ENCODE measurements at places on chromosomes 11 and 22.

GRCh38 chr11:2137202-2138067, 1.8 kb downstream of the IGF2 start:
- no peak for DNase-seq

GRCh38 chr22:17237038-17237668, 17.9 kb upstream of the ADA2 start:
- no peak for DNase-seq

DNA sequence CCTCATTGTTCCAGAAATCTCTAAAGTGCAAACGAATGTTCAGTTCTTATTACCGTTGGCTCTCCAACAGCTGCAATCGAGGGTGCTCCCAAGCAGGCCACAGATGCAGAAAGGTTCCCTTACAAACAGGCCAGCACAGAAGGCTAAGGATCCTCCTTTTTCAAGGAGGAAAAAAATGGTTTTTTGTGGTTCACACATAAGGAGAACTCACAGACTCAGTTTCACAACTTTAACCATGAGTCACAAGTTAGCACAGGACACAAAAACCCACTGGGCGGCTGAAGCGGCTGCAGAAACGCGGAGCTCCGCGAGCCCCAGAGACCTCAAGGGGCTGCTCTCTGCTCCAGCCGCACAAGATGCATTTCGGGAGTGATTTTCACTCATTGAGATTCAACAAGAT, 98.2 kb upstream of the PRR5 start:
- DNase-seq = no peak

GRCh38 chr11:128456566-128457268, 130.6 kb downstream of the ETS1 start:
- no peak for DNase-seq

DNA sequence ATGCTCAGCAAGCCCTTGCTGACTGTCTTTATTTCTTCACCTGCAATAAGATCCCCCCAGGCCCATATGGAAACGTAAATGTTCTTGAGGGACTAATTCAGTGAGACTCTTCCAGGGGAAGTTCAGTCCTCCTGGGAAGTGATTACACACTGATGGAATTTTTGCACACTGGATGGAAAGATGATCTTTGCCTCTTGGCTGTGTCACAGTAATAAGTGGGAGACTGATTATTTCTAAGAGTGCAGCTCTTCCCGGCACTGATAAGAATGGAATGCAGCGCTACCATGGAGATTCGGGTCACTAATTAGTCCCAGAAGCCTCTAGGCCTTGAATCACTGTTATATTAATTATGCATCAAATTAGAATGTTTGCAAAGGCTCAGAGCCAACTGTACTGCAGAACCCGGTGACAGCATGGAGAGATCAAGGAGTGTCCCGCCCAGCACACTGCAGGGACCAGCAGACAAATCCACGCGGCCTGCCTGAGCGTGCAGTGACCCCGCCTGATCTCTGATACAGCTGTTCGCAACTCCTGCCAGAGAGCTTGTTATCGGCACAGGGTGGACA, 178.3 kb downstream of the SNX19 start:
- DNase-seq = no peak

GRCh38 chr22:42509548-42509947, 10.0 kb downstream of the RRP7A start:
- DNase-seq = no peak

GRCh38 chr11:102268083-102268984, 49.0 kb upstream of the BIRC3 start:
- DNase-seq = peak; percentile 77

DNA sequence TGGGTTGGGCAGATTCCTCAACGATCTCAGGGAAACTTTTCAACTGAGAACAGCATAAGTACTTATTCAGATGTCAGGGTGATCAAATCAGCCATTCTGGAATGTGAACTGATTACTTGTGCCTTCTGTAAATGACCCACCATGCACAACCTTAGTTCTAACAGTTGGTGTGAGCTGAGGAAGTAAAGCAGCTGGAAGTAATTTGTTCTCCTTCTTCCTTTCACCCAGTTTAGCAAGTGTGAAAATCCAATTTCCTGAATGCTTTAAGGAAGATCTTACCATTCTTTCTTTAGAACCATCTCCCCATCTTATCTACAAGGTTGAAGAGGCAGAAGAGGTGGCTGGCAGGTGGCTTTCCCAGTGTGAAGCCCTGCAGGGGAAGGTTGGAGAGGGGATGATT, 781.6 kb downstream of the ETS1 start:
- no peak for DNase-seq

- no peak for DNase-seq
These were observed 29.0 kb downstream of the TIMP3 start for GRCh38 chr22:32830473-32830872.

DNA sequence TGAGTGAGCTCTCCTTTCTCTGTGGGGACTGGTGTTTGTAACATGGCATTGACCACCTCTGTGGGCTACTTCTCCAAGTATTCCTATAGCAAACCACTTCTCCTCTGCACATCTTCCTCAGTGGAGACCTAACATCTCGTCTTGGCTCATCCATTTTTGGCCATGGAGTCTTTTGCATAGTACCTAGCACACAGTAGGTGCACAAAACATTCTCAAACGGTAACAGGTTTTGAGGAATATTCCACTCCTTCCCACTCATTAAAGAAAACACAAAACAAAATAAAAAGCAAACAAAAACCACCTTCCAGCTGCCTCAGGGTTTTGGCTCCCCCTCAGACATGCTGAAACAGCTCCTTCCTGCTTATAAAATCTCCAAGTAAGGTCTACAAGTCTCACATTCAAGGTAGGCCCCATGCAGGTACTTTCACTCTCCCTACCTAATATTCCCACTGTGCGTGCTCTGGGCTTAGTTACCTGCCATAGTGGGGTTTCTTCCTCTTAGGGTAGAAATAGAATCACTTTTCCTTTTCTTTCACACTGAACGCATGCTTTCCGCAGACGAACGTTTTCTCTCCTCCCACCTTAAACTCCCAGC, 132.4 kb downstream of the RBFOX2 start:
- no peak for DNase-seq

DNA sequence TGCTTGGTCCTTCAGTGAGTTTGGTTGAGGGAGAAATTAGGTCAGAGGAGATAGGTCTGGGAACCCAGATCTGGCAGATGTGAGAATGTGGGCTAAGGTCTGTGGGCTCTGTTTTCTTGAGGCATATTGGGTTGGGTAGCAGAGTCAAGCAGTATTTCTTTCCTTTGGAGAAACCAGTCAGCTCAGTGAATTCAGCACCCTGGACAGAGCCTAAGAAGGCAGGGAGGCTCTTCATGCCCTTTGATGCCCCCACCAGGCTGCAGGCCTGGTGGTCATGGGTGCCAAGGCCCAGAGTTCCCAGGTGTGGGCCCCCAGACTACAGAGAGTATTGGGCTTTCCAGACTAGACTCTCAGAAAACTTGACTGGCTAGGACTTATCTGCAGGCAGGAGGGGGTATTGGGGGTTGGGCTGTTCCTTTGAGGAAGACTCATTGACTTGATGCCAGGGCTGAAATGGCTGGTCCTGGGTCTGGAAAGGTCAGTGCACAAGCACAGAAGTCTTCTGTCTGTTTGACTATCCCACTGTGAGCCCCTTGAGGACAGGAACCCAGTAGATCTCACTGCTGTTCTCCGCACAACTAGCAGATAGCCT, 45.3 kb upstream of the NECTIN1 start:
- no peak for DNase-seq

- no peak for DNase-seq
These were observed 24.8 kb downstream of the CTNND1 start for GRCh38 chr11:57786436-57786835.

DNA sequence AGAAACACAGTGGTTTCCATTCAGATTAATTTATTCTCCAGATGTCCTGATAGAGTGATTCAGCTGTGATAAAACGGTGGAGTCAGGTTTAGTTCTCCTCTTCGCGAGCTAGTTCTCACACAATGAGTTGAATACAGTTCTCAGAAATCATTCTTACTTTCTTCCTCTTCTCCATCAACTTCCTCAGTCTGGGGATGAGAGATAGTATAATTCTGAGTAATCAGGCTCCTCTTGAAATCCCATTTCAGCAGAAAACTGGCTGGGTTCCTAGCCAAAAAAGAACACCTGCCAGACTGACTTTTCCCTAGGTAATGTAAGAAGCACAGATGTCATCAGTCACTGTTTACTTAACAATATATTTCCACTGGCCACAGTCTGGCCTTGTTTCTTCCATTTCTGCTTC, 76.7 kb downstream of the SVIP start:
- no peak for DNase-seq

DNA sequence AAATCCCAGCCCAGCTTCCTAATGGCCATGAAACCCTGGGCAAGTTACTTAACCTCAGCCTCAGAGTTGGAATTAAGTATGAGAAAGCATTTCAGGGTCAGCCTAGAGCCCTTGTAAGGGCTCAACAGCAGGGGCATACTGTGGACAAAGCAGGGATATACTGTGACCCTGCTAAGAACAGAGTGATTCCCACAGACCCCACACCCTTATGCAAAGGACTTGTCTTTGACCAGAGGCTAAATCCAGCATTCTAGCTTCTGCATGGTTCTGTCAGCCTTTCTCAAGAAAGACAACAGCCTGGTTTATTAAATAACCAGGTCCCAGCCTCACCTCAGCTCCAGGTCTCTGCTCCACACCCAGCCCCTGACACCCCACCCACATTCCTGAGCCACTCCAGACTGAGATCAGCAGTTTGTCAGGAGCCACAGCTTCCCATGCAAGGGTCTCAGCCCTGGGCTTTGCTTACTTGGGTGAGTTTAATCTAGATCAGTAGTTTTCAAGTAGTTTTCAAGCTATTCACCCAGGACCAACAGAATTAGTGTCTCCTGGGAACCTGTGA, 69.2 kb downstream of the GALNT18 start:
- DNase-seq = no peak

- no peak for DNase-seq
These were observed 11.8 kb downstream of the SPECC1L start for GRCh38 chr22:24282401-24282800.

GRCh38 chr11:122672892-122673291, 17.4 kb downstream of the UBASH3B start:
- no peak for DNase-seq

- no peak for DNase-seq
These were observed 6.0 kb upstream of the KCNJ4 start for GRCh38 chr22:38461057-38461413.

DNA sequence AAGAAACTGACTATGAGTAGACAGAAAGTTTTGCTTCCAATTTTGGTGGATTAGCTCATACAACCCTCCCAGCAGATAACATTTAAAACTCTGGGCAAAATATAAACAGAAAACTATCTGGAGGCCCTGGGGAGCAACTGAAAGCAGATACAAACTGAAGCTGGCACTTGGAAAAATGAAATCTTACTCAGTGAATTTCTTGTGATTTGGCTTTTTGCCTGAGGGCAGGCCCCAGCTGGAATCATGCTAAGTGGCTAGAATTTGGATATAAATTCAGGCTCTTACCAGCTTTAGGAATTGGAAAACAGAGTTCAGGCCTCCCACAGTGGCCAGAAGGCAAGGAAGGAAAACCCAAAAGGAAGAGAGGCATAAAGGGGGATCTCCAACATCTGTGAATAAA, 85.8 kb downstream of the EFCAB6 start:
- no peak for DNase-seq

DNA sequence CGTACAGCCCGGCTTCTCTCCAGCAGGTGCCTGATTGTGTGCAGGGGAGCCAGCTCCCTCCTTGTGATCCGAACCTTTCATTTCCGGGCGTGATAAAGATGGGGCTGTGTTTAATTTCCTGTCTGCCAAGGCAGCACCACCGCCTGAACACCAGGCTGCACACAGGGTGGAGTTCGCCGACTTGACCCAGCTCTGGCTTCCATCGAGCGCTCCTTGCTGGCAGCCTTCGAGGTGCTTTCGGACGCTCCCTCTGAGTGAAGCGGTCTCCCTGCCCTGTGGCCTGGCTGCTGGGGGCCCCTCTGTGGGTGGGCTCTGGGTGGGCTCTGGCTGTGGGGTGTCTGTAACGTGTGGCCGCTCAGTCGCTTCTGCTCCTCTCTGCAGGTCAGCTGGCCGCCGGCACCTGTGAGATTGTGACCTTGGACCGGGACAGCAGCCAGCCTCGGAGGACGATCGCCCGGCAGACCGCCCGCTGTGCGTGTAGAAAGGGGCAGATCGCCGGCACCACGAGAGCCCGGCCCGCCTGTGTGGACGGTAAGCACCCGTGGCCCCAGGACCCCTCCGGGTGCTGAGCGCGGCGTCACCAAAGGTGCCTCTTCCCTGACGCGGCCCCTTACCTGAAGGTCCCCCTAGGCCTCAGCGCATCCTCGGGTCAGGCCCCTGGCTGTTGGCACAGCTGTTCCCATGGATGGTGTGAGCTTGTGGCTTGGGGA, 1181.3 kb downstream of the BRD1 start:
- DNase-seq = no peak

- no peak for DNase-seq
These were observed 32.5 kb upstream of the LMO1 start for GRCh38 chr11:8296038-8296649.

GRCh38 chr22:48444320-48445112, 1383.2 kb downstream of the BRD1 start:
- DNase-seq = no peak

DNA sequence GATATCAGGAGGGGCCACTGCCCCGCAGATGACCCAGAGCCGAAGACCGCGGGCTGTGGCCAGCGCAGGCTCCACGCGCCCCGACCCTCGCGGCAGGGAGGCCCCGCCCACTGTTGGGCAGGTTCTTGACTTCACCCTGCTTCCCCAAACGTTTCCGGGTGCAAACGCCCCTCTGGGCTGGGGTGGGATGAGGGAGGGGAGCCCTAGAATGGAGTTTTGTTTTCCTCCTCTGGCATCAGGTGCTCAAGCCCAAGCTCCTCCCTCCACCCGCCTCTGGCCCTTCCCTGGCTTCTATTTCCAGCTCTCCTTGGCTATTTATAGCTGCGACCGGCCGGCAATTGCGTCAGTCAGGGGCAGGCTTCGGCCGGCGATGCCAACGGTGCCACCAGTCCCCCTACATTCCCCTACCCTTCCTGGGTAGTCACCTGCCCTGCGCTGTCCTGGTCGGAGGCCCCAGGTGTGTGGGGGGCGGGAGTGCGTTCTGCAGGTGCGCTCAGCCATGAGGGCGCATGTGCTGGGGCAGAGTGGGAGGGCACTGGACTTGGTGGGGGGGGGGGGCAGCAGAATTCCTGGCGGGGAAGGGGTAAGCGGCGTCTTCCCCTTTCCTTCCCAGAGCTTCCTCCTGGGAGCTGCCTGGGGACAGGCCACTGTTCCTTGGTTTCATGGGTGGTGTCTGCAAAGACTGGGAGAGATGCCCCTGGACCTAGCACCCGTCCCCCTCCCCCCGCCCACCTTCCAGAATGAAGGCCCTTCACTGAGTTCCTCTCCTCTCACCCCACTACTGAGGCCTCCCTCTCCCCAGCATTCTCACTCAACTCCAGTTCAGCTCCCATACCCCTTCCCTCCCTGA, 23.6 kb downstream of the DUSP8 start:
- DNase-seq = no peak

DNA sequence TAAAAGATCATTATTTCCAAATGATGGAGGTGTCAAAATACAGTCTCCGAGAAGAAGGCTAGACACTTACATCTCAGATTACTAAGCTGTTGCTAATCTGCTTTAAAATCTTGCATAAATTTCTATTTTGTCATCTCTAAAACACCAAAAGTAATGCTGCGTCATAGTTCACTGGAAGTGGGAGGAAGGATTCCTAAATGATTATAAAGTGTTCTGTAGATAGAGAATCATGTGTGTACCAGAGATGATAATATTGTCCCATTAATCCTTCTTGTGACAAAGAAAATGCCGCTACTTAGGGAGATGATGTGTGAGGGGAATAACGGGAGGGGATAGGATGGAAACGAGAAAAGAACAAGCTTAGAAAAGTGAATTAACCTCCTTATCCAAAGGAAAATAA, 268.6 kb downstream of the JRKL start:
- no peak for DNase-seq
